ENCODE measurements at places on chromosomes 11 and 22. TPM values are rescaled to one million over a fixed set of nuclear protein-coding genes. Genes with fewer than 3 reads are reported as not detected.
A peak's percentile ranks its signal among the peaks of the same experiment; 100 is the strongest.

SLC22A6 gene
- not detected for total RNA-seq

ARHGEF17 gene
- 9.1 TPM for total RNA-seq

C11orf86 gene
- not detected for total RNA-seq

TRIM49C gene
- not detected for total RNA-seq

MS4A12 gene
- not detected for total RNA-seq

F2 gene
- not detected for total RNA-seq

GUCY1A2 gene
- 0.24 TPM for total RNA-seq

CCDC81 gene
- total RNA-seq, result 0.29 TPM

KLHDC7B gene
- total RNA-seq, result not detected

RAB3IL1 gene
- 1.7 TPM for total RNA-seq

GRCh38 chr11:114412946-114413345 is 12.5 kb downstream of the RBM7 start:
- DNase-seq, result no peak

- DNase-seq, result no peak
Observed at GRCh38 chr22:42436404-42436803, 4.2 kb upstream of the NFAM1 start.

DNA sequence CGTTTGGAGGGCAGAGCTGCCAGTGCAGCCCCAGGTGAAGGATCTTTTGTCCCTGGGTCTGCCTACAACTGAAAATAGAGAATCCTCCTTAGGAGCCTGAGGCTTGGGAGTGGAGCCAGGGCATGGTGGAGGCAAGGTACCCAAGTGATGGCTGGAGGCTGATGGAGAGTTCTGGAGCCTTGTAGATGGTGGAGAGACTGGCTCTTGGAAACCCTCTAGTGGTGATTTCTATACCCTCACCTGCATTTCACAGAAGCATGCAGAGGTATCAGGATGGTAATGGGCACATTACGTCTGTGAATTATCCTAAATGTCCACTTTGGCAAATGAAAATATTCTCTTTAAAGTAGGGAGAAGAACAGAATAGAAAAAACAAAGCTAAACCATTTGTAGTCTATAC is 44.4 kb downstream of the INSC start:
- no peak for DNase-seq

GRCh38 chr11:61534025-61534932 is 25.7 kb downstream of the LRRC10B start:
- DNase-seq, result no peak

DNA sequence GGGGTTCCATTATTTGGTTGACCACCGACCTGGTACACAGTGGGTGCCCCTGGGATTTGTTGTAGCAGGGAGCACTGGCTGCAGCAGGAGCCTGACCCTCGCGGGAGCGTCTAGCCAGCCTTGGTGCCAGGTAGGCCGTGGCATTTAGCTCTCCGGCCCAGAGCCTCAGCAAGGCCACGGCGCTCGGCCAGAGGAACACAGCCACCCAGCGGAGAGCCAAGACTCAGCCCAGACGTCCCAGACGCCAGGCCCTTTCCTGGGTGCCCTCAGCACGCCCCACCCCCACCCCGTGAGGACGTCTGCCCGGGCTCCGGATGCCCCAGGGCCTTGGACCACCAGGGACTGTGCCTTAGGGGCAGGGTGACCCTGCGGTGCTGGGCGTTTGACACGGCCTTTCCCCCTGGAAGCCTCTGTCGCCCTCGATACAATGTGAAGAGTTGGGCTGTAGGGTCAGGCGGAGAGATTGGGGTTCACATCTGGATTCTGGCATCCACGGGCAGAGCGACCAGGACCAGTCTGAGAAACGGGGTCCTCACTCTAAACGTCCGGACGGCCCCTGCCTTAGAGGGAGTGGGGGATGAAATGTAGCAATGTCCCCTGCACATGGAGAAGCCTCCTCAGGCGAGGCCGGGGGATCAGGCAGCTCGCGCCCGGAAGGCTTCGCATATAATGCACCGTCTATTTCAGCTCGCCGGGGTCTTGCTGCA is 99.2 kb upstream of the FGF3 start:
- no peak for DNase-seq

GRCh38 chr22:42065438-42066125 is 5.0 kb downstream of the NAGA start:
- DNase-seq, result no peak

GRCh38 chr11:77908835-77909234 is 85.6 kb downstream of the INTS4 start:
- DNase-seq, result no peak

DNA sequence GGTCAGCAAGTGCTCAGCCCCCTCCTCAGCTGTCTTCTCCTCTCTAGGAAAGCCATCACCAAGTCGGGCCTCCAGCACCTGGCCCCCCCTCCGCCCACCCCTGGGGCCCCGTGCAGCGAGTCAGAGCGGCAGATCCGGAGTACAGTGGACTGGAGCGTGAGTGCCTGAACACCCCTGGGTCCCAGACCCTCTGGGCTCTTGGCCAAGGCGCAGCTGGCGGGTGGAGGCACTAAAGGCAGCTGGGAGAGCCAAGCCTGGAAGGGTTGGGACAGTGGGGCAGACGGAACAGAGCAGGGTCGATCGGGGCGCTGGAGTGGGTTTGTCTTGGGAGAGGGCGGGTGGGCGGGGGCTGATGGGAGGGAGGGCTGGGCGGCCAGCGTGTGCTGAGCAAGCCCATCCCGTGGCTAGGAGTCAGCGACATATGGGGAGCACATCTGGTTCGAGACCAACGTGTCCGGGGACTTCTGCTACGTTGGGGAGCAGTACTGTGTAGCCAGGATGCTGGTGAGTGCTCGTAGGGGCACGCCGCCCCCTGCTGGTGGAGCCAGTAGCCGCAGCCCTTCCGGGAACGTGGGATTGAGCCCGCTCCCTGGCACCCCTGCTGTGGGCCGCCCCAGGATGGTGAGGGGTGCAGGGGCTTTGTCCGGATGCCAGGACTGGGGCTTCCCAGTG is 14.1 kb upstream of the MDK start:
- DNase-seq, result peak; percentile 51

DNA sequence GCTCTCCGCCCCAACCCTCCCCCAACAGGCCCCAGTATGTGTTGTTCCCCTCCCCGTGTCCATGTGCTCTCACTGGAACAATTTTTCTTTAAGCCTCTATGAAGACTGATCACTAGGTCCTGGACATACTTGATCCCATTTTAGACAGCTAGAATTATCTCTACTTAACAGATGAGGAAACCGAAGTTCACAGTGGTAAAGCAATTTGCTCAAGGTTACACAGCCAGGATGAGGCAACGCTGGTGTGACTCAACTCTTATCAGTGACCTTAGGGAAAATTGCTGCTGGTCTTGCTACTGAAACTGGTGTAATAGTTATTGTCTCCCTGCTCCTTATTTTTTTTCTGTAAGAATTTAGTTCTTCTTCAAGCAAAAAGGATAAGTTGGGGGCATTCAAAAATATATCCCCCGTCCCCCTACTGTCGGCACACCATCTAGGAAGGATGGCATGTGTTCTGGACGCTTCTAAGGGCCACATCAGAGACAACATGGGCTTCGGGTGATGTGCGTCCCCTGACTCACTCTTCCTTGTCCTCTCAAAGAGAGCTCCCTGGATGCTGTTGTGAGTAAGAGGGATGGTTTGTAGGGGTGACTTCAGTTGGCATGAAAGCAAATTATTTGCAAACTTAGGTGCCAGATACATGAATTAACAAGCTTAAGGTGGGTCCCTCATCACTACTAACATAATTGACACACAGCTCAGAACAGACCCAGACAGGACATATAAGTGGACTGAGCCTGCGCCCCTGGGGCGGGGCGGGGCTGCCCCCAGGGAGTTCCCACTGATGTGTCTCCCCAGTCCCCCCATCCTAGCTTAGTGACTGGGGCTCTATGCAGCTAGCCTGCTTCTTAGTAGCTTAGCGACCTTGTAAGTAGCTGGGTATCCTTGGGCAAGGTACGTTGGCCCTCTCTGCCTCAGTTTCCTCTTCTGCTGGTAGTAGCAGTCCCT is 23.6 kb upstream of the ALX4 start:
- peak; percentile 44 for DNase-seq

GRCh38 chr22:35352214-35353111 is 28.4 kb upstream of the HMOX1 start:
- DNase-seq, result no peak

GRCh38 chr11:45374653-45375059 is 88.5 kb upstream of the SYT13 start:
- peak; percentile 13 for DNase-seq

GRCh38 chr11:18936002-18936673 is 3.1 kb downstream of the MRGPRX1 start:
- no peak for DNase-seq

DNA sequence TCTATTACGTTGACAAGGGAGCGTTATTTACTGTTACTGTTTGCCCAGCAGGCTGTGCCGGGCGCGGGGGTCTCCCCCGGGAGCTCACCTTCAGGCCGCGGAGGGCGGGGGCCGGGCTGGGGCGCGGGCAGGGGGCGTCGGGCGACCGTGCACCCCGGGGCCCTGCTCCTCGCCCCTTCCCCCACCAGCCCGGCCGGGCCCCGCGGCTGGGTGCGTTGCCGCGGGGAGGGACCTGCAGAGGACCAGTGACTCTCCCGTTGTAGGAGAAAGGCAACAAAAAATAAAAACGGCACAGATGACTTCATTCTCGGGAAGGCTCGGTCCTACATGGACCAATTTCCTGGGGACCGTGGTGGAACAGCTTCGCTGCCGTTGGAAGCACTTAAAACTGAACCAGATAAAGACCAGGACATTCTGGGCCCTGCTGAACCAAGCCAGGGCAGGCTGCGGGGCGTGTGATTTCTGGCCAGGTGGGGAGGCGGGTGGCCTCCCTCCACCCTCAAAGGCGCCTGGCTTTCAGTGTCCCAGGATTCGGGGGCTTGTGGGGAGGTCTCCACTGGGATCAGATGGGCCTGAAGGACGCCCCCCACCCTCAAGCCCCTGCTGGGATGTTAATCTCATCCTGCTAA is 57.4 kb downstream of the IGLL1 start:
- DNase-seq, result peak; percentile 16

- no peak for DNase-seq
Observed at GRCh38 chr11:22194306-22194705, 1.4 kb downstream of the ANO5 start.

DNA sequence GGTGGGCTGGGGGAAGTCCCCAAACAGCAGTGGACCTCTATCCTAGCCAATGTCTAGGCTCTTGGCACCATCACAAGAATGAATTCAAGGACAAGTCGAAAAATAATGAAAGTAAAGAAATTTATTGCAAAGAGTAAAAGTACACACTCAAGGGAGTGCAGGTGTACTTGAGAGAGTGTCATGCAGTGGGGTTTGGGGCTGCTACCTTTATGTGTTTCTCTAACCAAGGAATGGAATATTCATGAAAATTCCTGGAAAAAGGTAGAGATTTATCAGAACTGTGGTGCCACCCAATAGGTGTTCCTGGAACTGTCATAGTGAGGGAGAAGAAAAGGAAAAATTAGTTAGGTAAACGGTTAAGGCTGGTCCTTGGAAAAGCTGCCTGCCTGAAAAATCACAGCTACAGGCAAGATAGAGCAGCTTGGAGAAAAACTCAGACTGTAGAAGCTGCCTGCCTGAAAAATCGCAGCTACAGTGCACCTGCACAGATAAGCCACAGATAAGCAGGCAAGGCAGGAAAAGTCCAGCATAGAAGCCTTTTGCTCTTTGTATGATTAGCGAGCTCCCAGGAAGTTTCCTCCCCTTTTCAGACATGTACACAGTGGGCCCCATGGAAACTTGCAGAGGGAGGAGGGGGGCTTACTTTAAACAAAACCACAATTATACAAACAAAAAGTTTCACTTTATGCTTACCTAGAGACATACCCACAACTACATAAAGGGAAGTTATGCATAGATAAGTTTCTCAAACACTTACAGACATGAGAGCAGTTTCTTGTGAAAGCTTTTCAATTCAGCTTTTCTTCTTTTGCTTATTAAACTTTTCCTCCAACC is 71.4 kb upstream of the B3GNT6 start:
- DNase-seq, result no peak

DNA sequence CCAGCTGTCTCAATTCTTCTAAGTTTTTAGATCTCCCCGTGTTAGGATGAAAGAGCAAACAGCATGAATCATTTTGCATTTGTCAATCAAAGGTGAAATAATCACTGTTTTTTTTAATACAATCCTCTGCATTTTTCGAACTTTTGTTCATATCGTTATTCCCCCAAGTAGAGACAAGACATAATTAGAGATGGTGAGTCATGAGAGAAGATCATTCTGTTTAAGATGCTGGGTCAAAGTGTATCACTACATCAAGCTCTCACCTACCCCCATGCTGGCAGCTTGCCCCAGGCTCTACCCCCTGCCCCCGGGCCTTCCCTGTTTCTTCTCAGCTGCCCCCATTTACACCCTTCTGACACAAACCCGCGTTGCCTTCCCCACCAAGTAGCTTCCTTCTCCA is 30.5 kb upstream of the MYO18B start:
- DNase-seq, result no peak

DNA sequence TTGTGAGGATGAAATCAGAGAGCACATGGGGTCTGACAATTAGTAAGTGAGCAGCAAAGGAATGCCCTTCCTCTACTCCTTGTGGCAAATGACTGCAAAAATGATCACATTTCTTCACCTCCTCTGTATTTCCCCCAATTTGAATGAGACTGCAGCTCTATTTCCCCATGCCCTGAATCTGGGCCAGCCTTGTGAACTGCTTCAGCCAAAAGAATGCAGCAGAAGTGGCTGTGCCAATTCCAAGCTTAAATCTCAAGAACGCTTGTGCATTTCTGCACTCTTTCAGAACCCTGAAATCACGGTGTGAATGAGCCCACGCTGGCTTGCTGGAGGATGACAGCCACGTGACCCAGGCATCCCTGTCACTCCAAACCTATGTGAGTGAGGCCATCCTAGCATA is 9.9 kb downstream of the SLC43A3 start:
- DNase-seq, result no peak

DNA sequence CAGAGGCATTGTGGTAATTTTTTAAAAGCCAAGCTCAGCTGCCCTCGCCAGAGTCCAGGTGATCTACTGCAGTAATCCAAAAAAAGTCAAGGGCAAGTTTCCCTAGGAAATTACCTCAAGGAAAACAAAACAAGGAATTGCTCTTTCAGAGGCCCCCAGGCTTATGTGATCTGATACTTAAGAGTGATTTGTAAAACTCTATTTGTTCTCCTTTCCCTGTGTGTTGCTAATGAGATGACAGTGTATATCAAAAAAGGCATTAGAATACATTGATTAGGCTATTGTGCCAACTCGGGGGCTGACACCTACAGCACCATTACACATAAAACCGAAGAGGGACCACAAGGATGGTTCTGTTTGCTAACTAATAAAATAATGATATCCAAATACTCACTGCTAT is 44.5 kb upstream of the CHRM4 start:
- DNase-seq, result no peak
